ENCODE measurements at places on chromosomes 5 and 9.

GRCh38 chr5:100232736-100233135 is 302.4 kb upstream of the FAM174A start:
- no peak for DNase-seq

DNA sequence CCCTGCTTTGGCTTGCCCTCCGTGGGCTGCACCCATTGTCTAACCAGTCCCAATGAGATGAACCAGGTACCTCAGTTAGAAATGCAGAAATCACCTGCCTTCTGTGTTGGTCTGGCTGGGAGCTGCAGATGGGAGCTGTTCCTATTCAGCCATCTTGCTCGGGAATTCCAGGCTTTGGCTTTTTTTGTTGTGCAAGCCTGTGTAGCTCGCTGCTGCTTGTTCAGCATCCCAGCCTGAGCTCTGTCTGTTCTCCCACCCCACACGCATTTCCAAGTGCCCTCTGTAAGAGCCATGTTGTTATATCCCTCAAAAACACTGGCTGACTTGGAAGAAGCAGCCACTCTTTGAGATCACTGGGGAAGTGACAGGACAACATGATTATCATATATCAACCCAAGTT is 101.6 kb upstream of the DPYSL3 start:
- no peak for DNase-seq

DNA sequence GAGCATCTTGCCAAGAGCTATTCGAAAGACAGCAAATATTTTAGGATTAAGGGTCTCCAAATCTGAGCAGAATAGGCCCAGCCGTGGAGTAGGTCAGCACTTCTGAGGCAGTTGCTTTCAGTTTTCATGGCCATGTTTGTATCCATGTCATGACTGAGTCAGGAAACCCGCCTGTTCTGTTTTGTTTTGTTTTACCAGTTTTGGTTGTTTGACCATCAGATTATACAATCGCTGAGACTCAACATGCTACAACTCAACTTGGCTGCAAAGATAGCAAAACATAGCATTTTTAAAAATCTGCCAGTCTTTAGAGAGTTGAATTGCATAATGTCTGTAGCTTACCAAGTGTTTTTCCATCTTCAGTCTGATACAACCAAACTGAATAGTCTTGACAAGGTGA is 185.1 kb upstream of the ZNF462 start:
- no peak for DNase-seq

- DNase-seq = no peak
Measured at GRCh38 chr9:123651273-123651672, 278.7 kb downstream of the DENND1A start.

GRCh38 chr9:36840898-36841536 is 193.1 kb downstream of the PAX5 start:
- DNase-seq = no peak
